GDM1 (cell line): ENCODE measurements at places on chromosomes 12 and 14.

DNA sequence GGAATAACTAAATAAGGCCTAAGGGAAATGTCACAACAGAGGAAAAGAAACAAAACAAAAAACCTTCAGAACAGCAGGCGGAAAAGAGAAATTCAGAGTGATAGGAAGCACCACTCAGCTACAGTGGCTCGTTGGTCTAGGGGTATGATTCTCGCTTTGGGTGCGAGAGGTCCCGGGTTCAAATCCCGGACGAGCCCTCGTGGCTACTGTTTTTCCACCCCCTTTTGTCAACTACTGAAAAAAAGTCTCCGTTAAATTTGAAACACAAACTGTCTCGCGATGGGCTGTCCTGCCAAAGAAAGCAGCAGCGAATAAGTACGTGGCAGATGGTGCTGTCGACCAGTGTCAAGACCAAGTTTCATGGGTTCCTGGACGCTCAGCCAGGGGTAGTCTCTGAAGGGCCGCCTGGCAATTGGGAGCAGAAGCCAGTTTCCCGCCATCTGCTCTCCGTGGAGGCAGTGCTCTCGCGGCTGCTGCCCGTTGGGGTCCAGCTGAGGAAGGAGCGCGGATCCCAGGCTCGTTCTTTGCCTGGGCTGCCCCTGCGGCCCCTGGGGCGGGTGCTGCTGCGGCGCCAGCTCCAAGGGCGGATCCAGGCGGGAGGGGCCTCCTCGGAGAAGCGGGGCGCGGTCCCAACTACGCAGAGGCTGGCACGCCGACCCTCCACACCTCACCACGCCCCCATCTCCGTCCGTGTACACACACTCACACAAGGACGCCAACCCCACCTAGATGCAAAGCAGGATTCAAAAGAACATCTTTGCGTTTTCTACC is at the start of gene RNASE4:
TSS of gene RNASE4 (plus strand) at position 670 of the 771 bp plus-strand sequence. CDS start 14,812 bp downstream, outside the sequence.
- peak; percentile 66 for DNase-seq

- no peak for DNase-seq
Measured at GRCh38 chr12:119885549-119885948, 8.4 kb upstream of the CIT start.

DNA sequence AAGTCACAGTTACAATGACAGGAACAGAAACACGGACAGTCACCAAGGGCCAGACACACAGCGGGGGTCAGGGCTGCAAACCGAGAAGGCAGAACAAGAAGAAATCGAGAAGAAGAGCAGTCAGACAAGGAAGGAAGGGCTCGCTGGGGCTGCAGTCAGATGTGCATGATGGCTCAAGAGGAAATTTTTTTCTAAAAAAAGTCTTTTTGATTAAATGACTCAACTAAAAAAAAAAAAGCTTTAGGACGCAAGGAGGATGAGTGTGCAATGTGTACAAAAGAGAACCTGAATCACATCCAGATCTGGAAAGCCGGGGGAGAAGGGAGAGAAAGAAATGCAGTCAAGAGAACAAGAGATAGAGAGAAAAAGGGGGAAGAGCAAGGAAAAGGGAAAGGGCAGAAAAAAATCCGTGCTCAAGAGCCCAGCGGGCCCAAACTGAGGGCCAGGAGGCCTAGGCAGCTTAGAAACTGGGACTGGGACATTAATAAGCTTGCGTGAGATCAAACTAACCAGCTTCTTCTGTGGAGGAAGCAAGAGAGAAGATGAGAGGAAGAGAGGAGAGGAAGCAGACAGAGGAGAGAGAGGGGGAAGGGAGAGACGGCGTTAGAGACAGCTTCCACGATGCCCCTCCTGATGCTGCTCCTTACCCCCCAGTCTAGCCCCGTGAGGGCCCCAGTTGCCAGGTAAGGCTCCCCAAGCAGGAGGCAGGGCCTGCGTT is 6.7 kb downstream of the IFFO1 start:
- DNase-seq: no peak

DNA sequence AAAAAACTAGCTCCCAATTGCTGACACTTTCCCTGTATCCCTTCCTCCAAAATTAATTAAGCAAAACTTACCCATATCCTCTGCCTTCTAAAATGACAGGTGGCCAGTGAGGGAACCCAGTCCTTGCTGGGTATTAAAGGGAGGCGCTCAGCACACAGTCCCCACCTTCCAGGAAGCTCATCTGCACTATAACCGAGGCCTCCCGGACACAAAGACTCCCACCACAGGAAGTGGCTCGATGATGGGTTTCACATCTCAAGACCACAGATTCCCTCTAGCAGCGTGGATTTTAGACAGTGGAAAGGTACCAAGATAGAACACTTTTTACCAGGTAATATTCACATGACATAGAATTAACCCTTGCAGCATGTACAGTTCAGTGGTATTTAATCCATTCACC is 126.8 kb upstream of the NCOR2 start:
- no peak for DNase-seq

DNA sequence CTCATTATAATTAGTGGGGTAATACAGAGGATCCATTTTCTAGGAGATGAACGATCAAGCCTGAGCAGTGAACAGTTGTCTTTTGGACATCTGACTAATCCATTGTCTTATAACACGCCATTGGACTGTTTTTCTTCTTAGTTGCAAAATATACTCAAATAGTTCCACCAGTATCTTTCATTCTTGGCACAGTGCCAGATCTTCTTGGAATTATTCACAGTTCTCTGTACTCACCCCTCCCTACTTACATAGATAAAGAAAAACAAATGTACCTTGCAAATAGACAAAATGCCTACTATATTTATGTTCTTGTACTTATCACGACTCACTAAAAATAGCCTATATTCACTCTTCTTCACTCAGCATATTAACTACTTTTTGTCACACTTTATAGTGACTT is 3.8 kb downstream of the CBLN3 start:
- DNase-seq: no peak

DNA sequence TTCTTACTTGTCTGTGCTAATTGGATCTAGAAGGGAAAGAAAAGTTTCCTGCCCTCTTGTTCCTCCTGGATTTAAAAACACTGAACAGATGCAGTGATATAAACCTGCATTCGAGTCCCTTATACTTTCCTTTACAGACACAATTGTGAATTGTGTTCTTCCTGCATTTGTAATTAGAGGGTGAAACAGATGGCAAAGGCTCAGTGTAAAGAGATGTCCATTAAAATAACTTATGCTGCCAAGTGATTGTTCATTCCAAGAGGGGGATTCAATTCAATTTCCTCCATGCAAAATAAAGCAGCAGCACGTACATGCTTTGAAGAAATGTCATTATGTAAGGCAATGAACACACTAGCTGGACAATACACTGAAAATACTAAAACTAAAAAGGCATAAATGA is 248.3 kb upstream of the LRIG3 start:
- DNase-seq: no peak

GRCh38 chr12:50195832-50196231 is 28.7 kb upstream of the CERS5 start:
- no peak for DNase-seq

GRCh38 chr14:31950764-31951637 is 126.1 kb upstream of the ARHGAP5 start:
- no peak for DNase-seq

DNA sequence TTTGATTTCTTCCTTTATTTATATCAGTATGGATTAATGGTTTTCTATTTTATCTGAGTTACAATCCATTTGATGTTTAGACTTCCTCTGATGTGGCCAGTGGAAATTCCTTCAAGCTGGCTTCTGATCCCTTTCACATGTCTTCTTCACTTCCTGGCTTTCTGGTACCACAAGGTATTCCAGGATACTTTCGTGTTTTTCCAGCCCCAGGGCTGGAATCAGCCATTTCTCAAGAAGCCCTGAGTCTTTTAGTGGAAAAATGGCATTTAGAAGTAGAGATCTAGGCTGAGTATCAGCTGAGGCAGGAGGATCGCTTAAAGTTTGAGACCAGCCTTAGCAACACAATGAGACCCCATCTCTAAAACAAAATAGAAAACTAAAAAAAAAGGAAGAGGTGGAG is 93.3 kb downstream of the FIGNL2 start:
- no peak for DNase-seq

- no peak for DNase-seq
Measured at GRCh38 chr12:77569876-77570275, 260.8 kb upstream of the NAV3 start.

- no peak for DNase-seq
Measured at GRCh38 chr12:28097221-28097620, 93.0 kb upstream of the CCDC91 start.

DNA sequence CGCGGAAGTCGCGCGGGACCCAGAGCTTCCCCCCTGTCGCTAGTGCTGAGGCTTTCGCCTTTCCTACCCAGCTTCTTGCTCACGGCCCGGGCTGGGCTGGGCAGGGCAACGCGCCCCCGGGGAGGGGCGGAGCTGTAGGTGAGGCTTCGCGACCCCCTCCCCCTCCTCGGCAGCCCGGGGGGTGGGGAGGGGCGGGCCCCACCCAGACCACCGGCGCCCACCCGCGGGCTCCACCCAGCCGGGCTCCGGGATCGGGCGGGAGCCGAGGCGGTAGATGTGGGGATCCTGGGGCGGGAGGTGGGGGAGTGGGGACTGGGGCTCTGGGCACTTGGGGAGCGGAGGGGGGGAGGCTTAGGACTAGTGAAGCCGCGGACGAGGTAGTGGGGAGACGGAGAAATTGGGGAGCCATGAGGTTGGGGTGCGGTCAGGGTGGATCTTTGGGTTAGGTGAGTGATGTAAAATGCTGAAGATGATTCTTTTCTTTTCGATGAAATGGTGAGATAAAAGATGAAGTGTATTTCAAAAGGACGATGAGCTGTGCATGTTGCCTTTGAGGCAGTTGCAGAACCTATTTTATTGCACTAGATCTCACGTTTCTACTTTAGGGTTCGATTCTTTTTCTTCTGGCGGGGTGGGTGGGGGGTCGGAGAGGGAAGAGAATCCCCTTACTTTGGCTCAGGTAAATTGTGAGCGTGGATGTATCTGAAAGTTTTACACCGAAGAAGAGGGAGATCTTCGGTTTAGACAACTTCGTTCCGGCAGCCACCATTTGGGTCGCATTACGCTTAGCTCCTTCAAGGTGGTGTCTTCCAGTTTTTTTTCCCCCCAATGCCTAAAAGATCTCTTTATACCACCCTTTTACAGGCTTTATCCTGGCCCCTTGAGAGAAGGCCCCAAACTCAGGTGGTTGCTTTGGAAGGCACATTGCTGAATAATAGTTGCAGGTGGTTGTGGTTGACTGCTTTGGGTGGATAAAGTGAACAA is 619 bp downstream of the ERC1 start:
- DNase-seq: no peak

DNA sequence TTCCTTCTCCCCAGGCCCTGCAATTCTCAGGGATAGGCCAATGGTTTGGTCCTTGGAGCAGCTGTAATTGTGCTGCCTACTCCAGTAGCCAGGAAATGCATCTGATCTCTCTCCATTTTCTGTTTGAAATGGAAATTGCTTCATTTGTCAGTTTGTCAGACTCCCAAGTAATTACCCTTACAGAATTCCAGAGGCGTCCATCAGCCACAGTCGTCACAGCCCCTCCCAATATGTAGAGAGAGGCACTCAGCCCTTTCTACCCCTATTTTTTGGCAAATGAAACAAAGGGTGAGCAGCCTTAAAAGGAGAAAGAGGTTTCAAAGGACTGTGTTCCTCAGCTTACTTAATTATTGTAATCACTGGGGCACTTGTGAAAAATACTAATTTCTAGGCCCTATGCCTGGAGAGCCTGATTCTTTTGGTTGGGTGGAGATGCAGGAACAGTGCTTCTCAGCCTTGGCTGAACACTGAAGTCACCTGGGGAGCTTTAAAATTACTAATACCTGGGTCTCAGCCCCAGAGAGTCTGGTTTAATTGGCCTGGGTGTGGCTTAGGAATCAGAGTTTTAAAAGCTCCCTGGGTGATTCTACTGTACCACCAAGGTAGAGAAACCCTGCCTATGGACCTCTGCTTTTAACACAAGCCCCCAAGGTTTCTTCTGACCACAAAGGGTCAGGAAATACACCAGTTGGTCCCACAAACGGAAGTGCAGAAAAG is 190.0 kb downstream of the EMP1 start:
- no peak for DNase-seq

DNA sequence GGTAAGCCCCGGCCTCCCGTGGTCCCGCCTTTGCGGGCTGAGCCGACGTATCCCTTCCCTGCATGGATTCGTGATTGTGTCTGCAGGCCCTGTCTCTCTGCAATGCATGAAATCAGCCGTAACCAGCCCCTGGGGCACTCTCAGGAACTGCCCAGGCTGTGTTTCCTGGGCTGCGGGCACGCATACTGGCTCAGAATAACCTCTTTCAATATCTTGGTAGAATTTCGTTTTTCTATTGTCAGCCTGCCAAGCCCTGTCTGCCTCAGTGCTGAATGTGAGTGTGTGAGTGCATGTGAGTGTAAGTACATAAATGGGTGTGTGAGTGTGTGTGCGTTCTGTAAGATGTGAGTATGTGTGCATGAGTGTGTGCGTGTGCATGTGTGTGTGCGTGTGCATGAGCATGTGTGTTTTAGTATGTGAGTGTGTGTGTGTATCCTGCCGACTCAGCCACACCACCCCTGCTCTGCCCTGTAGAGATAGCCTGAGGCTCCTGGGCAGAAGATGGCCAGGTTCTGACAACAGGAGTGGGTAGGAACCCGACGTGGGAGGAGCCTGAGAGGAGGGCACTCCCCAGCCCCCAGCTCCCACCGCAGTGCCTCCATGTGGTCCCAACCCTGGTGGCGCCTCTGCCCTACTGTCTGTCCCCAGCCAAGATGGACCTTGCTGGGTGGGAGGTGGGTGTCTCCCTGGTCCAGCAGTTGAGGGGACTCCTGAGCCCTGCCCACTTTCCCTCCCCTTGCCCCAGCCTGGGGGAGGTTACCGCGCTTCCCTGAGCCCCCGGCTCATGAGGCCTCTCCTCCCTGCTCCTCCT is 268.8 kb downstream of the ADGRD1 start:
- DNase-seq: peak; percentile 94

GRCh38 chr14:103730490-103731035 is 15.0 kb downstream of the ZFYVE21 start:
- DNase-seq: no peak

DNA sequence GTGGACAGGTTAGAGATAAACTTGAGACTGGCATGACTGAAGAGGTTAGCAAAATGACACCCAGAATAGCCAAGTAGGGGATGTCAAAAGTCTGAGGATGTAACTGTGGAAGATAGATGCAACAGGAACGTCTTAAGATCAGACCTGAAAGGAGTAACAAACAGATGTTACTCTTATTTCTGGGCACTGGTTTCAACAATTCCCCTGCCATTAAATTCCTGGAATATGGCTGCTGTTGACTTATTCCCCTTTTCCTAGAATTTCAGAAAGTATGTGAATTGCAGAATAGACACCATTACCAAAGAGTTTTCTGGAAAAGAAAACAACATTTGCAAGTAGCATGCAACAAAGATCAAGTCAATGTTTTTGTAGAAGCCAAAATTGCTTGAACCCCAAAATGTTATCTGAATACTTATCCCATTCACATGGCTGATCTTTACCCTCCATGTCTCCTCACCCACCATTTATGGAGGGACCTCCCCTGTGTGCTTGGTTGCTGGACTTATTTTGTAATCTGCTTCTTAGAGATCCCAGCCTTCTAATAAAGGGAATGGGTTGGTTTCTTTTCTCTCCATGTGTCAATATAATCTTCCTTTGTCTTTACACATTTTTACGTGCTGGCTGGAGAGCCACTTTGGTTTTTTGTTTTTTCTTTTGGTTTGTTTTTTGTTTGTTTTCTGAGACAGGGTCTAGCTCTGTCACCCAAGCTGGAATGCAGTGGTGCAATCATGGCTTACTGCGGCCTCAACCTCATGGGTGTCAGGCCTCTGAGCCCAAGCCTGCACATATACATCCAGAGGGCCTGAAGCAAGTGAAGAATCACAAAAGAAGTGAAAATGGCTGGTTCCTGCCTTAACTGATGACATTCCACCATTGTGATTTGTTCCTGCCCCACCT is 57.0 kb downstream of the BBS10 start:
- no peak for DNase-seq

GRCh38 chr12:15474766-15475165 is 152.5 kb downstream of the PTPRO start:
- no peak for DNase-seq
